T-helper 22 cell (primary cell): ENCODE measurements at places on chromosomes 16 and 17.

GRCh38 chr17:55086635-55087058 is 118.1 kb downstream of the STXBP4 start:
- DNase-seq, result no peak

DNA sequence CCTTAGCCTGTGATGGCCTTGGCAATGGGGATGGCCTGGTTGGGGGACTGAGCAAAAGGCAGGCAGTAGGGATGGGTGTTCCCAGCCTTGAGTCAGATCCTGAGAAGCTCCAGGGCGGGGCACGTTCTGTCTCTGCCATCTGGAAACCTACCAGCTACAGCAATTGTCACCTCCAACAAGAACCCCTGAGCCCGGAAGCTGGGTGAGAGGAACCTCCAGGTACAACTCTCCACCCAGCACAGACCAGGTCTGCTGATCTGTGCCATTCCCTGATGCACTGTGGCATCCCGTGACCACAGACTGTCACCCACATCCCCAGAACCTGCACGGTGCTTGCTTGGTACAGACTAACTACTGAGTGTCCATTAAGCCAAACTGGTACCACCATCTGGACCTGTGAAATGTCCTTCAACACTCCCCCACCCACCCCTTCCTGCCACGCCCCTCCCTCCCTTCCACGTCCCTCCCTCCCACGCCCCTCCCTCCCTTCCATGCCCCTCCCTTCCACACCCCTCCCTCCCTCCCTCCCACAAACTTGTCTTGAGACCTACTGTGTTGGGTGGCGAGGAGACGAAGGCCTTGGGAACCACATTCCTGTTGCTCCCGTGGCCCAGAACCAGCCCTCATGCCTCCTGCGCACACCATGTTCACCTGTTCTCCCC is 16.6 kb downstream of the MYO15B start:
- no peak for DNase-seq

- DNase-seq, result no peak
Measured at GRCh38 chr16:30054959-30055553, 10.5 kb upstream of the ALDOA start.

GRCh38 chr17:79657861-79658810 is 47.3 kb upstream of the RBFOX3 start:
- DNase-seq, result no peak

DNA sequence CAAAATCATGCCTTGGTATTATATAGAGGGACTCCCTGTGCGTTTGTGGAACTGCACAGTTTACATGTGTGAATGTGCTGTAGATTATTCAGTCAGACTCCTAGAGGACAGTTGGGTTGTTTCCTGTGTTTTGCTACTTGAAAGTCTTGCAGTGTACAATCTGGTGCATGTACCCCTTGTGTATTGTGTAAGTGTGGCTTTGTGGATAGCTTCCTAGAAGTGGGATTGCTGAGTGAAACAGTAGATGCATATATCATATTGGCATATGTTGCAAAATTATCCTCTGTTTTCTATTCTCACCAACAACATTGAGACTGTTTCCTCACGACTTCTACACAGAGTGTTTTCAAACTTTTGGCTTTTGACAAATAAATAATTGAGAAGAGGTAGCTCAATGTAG is 263.7 kb downstream of the MAP2K6 start:
- DNase-seq, result no peak

DNA sequence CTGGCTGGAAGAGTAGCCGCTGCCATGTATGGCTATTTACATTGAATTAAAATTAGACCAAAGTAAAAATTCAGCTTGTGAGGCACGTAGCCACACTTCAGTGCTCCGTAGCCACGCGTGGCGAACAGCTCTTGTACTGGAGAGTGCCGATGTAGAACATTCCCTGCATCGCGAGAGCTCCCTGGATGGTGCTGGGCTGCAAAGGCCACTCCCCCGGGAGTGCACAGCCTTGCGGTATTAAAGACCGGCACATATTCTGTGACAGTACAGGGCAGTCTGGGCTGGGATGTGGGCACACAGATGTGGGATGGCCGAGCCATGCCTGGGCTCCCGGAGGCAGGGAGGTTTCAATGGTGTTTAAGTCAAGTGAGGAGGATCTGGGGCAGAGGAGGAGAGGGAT is 102.2 kb downstream of the CMIP start:
- no peak for DNase-seq

DNA sequence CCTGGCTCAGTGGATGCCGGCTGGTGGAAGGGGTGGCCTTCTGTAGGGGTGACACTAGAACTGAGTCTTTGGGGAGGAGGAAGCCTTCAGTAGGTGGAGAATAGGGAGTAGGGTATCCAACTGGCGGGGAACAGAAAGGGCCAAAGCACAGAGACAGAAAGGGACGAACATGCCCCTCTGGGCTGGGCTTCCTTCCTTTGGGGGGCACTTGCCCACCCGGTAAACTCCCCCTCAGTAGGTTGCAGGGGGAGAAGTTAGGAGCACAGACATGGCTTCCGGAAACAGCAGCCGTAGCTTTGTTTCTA is 774 bp downstream of the ENGASE start:
- DNase-seq, result no peak

DNA sequence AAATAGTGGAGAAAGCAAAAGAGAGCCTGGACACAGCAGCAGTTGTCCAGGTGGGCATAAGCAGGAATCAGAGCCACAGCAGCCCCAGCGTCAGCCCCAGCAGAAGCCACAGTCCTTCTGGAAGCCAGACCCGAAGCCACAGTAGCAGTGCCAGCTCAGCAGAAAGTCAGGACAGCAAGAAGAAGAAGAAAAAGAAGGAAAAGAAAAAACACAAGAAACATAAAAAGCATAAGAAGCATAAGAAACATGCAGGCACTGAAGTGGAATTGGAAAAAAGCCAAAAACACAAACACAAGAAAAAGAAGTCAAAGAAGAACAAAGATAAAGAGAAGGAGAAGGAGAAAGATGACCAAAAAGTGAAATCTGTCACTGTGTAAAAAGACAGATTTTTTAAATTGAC is 32.7 kb downstream of the RBBP6 start:
- DNase-seq, result no peak
